ENCODE measurements at places on chromosomes 13 and 19. TPM values are rescaled to one million over a fixed set of nuclear protein-coding genes. Genes with fewer than 3 reads are reported as not detected.

GRCh38 chr19:4084547-4084877, 17.8 kb upstream of the ZBTB7A start:
- DNase-seq: no peak

DNA sequence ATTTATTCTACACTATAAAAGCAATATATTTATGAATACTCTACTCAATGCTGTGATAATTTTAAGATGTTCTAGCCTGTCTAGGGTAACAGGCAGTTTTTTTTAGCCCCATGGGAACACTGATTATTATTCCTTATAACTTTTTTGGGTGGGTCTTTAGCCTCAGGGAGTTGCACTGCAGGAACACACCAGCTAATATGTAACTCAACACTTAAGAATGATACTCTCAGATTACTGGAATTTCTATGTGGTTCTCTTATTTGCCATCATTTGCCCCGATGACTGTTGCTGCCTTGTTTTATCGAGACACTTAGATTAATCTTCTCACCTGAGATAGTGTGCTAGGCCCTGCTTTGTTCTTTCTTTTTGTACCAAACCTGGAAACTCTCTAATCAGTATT, 396.9 kb upstream of the SLITRK1 start:
- no peak for DNase-seq

DNA sequence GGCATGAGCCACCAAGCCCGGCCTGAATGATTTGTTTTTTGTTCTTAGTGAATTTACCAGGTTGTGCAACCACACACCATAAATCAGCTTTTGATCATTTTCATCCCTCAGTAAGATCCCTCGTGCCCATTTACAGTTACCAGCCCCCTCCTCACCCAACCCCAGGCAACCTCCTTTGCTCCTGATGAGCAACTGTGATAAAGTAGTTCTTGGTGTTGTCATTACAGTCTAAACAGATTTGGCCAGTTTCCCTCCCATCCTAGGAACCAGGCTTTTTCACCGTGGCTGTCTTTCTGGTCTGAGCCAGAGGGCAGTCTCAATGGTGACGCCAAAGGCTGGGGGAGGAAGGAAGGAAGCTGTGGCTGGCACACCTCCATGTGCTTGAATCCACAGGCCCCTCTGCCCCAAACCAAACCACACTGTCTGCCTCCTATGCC, 61.2 kb upstream of the WDFY2 start:
- no peak for DNase-seq

- no peak for DNase-seq
These were observed 305.4 kb upstream of the SLITRK1 start for GRCh38 chr13:84187626-84188025.

DNA sequence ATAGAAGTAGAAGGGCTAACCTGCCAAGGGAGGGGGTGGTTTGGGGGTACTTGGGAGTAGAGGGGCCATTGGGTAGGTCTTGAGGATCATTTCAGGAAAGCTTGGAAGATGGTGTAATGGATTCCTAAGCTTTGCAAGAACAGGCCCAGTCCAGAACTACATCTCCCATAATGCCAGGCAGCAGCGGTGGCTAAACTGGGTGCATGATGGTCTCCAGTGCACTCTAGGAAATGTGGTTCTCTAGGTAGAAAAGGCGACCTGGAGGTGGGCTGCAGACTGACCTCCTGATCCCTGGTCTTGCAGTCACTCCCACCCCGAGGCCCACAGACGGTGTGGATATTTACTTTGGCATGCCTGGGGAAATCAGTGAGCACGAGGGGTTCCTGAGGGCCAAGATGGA, 3.8 kb downstream of the APLP1 start:
- DNase-seq: no peak

GRCh38 chr19:57305056-57305455, 15.2 kb upstream of the ZNF543 start:
- DNase-seq: no peak

GRCh38 chr13:20407759-20408158, 117.9 kb downstream of the CRYL1 start:
- DNase-seq: peak; percentile 49

The LATS2 gene
- total RNA-seq: 25.8 TPM

- DNase-seq: no peak
These were observed 16.7 kb upstream of the ITM2B start for GRCh38 chr13:48216204-48216711.

The ZFP14 gene
- total RNA-seq: 4.2 TPM

Data from vagina (tissue), 2 donors.